ENCODE measurements at places on chromosomes 16 and 17. TPM values are rescaled to one million over a fixed set of nuclear protein-coding genes. Genes with fewer than 3 reads are reported as not detected.

ARHGAP44 gene
- total RNA-seq: 7.2 TPM

DNA sequence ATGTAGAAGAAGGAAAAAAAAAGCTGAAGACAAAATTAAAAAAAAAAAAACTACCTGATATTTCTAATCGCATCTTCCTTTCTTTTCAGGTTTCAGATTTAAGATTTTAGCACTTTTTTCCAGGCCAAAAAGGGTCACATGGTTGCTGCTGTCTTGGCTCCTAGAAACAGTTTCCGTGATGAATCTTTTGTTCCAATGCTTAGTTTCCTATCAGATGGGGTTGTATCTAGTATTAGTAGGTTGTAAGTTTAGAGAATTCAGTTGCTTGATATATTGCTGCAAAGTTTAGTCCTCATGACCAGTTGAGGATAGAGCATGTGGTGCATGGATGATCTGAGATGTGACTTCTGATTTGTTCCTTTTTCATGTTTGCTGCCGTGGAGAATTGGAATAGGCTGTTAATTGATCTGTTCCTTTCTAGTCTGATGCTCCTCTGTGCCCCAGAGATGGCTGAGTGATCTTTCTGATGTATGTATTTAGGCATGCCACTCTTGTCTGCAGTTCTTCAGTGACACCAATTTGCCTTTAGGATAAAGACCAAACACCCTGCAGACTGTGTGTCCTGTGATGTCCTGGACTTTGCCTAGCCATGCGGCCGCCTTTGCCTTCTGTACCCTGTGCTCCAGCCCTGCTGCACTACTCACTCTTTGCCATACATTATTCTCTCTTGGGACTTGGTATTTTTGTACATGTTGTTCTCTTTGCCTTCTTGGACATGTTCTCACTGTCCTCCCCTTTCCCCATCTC is 94.0 kb downstream of the MRTFB start:
- H3K36me3 ChIP-seq: no peaks in the 10 kb centered on the region
- H3K4me3 ChIP-seq: no peak overlapping the region
- no peak overlapping the region for H3K27ac ChIP-seq
- no peaks in the 10 kb centered on the region for H3K27me3 ChIP-seq
- peaks cover 15% of the 10 kb centered on the region for H3K4me1 ChIP-seq

AKAP10 gene
- 12.9 TPM for total RNA-seq

GRCh38 chr17:7224661-7225111 is 4.9 kb downstream of the ACADVL start:
- H3K4me1 ChIP-seq: peaks cover 63% of the 10 kb centered on the region
- peak overlapping the region; percentile 68 for H3K27ac ChIP-seq
- H3K27me3 ChIP-seq: no peaks in the 10 kb centered on the region
- no peak overlapping the region for H3K4me3 ChIP-seq

GRCh38 chr16:27843800-27844199 is 219.7 kb downstream of the GSG1L start:
- peaks cover 69% of the 10 kb centered on the region for H3K27me3 ChIP-seq
- H3K4me1 ChIP-seq: no peaks in the 10 kb centered on the region
- H3K27ac ChIP-seq: no peak overlapping the region
- no peak overlapping the region for H3K4me3 ChIP-seq
- DNase-seq: no peak

TSPOAP1 gene
- total RNA-seq: 12.8 TPM

CCL11 gene
- 3.8 TPM for total RNA-seq

CTRB1 gene
- not detected for total RNA-seq

PPP4C gene
- 32.2 TPM for total RNA-seq

GRCh38 chr17:69516911-69517310 is 102.4 kb downstream of the MAP2K6 start:
- no peak overlapping the region for H3K27ac ChIP-seq
- no peaks in the 10 kb centered on the region for H3K4me1 ChIP-seq
- no peak overlapping the region for H3K4me3 ChIP-seq
- DNase-seq: no peak

ZNF205 gene
- 8.0 TPM for total RNA-seq

- no peak overlapping the region for H3K4me3 ChIP-seq
- peaks cover 3% of the 10 kb centered on the region for H3K4me1 ChIP-seq
- H3K36me3 ChIP-seq: no peaks in the 10 kb centered on the region
- no peaks in the 10 kb centered on the region for H3K27me3 ChIP-seq
- no peak overlapping the region for H3K27ac ChIP-seq
- DNase-seq: no peak
These were observed 378.8 kb upstream of the TNRC6C start for GRCh38 chr17:77579682-77580081.

- DNase-seq: peak; percentile 61
- peak overlapping the region; percentile 87 for H3K27ac ChIP-seq
- no peak overlapping the region for H3K4me3 ChIP-seq
- H3K36me3 ChIP-seq: no peaks in the 10 kb centered on the region
These were observed 11.1 kb downstream of the NLRC5 start for GRCh38 chr16:57000271-57001025.

DNA sequence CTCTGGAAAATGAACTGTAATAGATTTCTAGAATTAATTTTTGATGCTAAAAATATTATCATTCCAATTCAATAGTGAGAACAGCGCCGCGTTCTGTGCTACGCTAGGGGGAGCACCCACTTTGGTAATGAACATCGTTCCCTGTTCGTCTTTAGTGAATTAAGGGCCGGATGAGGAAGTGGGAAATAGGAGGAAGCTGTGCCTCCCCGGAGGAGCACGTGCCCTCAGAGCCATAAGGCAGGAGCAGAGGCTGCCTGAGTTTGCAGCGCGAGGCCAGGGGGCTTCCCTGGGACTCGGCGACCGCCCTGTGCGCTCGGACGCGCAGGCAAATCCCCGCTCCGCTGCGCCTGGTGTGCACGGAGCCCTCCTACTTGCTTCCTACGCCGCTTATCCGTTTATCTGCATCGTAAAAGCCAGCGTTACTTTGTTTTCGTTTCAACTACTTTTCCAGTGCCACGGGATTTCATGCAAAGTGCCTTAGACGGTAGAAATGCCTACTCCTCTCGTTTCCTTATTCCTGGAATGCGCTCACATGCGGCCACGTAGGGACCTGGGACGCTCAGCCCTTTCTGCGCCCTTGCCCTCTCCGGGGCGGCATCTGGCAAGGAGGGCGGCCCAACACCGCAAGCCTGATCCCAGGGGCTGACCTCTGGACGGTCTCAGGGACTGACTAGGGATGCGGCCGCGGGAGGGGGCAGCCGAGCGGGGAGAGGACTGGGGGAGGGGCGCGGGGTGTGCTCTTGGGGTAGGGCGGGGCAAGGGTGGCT is 76.4 kb downstream of the KCNJ12 start:
- DNase-seq: peak; percentile 49
- H3K27ac ChIP-seq: peak overlapping the region; percentile 44
- H3K27me3 ChIP-seq: no peaks in the 10 kb centered on the region
- no peaks in the 10 kb centered on the region for H3K36me3 ChIP-seq
- peak overlapping the region; percentile 65 for H3K4me3 ChIP-seq
- peaks cover 21% of the 10 kb centered on the region for H3K4me1 ChIP-seq

GRCh38 chr16:89361751-89362539 is 128.4 kb downstream of the ANKRD11 start:
- no peaks in the 10 kb centered on the region for H3K27me3 ChIP-seq
- H3K27ac ChIP-seq: peak overlapping the region; percentile 36
- no peaks in the 10 kb centered on the region for H3K36me3 ChIP-seq
- DNase-seq: no peak
- H3K4me1 ChIP-seq: peaks cover 92% of the 10 kb centered on the region

GLOD4 gene
- 26.5 TPM for total RNA-seq

DNA sequence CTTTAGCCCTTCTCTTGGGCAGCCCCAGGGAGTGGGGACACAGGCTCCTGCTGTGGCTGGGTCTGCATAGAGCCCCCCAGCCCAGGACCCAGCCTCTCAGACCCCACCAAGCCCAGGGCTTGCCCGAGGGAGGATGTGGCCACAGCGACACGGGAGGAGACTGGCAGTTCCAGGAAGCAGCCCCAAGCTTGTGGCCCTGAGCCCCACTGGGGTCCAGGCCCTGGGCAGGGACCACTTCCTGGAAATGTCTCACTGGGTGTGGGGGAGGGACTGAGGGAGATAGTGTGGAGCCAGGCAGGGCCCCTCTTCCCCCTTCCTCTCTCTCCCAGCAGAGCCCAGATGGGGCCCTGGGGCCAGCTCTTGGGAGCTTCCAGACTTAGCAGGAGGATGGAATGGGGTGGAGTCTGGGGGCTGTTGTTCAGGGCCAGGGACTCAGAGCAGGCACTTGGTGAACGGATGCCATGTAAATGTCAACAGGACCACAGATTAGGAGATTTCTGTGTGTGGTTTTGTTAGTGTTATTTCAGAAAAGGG is 35.3 kb downstream of the ADGRG5 start:
- H3K4me1 ChIP-seq: peaks cover 3% of the 10 kb centered on the region
- DNase-seq: no peak
- H3K36me3 ChIP-seq: no peaks in the 10 kb centered on the region
- no peak overlapping the region for H3K4me3 ChIP-seq

- H3K4me3 ChIP-seq: no peak overlapping the region
- H3K4me1 ChIP-seq: peaks cover 30% of the 10 kb centered on the region
- H3K27me3 ChIP-seq: peaks cover 25% of the 10 kb centered on the region
- H3K36me3 ChIP-seq: no peaks in the 10 kb centered on the region
- no peak overlapping the region for H3K27ac ChIP-seq
These were observed 11.6 kb downstream of the ADAM11 start for GRCh38 chr17:44770166-44770925.

CTRB2 gene
- total RNA-seq: not detected

DNA sequence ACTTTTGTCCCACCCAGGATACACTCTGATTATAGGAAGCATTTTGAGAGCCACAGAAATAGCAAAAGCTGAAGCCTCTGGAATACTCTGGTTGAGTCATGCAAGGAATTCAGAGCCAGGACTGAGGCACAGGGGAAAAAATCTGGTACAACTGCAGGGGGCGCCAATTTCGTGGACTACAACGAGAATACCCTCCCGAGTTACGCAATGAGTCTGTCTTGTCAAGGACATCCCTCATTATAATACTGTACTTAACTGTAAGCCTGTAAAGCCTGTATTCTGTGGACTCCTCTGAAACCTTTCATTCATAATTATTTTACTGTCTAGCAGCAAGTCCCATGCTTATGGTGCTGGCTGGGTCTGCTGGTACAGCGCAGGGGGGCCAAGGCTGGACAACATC is 7.8 kb downstream of the HOXB1 start:
- H3K4me3 ChIP-seq: no peak overlapping the region
- H3K27ac ChIP-seq: no peak overlapping the region
- H3K4me1 ChIP-seq: peaks cover 6% of the 10 kb centered on the region
- H3K27me3 ChIP-seq: peaks cover 99% of the 10 kb centered on the region

HYDIN gene
- total RNA-seq: 1.6 TPM

C17orf100 gene
- 0.69 TPM for total RNA-seq

DNA sequence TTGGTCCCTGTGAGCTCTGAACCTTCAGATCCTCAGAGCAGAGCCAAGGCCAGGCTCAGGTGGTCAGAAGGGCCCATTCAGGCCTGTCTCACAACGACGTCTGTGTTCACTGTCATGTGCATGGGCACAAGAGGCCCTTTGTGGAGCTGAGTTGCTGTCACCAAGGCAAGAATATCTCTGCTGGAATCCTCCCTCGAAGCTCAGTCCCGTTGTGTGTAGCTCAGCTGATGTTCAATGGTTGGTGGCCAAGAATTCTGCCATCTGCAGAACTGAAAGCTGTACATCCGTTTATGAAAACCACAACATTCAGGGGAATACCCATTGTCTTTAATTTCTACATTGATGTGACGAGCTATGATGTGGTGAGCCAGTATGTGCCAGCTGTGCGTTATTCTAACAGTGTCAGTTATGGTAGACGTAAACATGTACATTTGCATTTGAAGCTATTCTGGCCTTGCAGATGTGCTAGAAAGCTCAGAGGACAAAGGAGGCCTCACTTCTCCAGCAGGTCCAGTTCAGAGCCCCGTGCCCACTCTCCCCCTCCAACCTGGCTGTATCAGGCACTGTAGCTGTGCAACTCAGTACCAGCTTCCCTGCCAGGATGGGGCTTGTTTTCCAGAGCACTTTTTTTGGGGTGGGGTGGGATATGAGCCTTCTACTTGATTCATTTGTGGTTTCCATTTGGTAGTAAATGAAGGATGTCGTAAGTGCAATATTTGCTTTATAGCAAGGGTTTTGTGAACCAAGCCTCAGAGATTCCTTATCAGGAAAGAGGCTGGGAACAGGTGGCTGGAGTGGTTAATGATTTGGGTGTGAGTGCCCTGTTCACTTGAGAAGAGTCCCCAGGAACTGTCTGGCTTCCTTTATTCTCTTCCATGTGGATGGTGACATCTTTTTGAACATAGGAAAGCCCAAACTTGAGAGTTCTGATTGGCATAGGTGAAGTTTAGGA is 56.1 kb downstream of the B9D1 start:
- H3K4me3 ChIP-seq: no peak overlapping the region
- no peak for DNase-seq
- no peaks in the 10 kb centered on the region for H3K27me3 ChIP-seq
- H3K27ac ChIP-seq: peak overlapping the region; percentile 70
- peaks cover 89% of the 10 kb centered on the region for H3K4me1 ChIP-seq
- peaks cover 12% of the 10 kb centered on the region for H3K36me3 ChIP-seq

GRCh38 chr17:49359990-49360795 is 1.9 kb downstream of the ZNF652 start:
- peaks cover 49% of the 10 kb centered on the region for H3K4me1 ChIP-seq
- DNase-seq: no peak
- peak overlapping the region; percentile 96 for H3K4me3 ChIP-seq
- H3K27me3 ChIP-seq: no peaks in the 10 kb centered on the region

PALB2 gene
- 4.2 TPM for total RNA-seq

DNA sequence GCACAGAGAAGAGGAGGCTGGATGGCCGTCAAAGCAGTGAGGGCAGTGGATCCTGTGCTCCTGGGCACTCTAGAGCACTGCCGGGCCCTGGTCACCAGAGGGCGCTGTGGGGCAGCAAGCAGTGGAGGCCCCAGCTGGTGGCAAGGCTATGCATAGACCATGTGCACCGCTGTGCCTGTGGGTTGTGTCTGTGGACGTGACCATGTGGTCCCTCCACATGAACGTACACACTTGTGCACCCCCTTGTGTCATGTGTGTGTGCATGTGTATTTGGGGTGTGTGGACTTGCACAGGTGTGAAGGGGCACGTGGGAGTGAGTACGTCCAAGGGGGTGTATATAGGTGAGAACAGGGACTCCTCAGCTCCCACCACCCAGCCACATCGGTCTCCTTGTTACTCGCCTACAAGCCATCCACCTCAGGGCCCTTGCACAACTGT is 4.4 kb upstream of the MAP2K3 start:
- H3K27me3 ChIP-seq: no peaks in the 10 kb centered on the region
- DNase-seq: peak; percentile 84
- H3K4me1 ChIP-seq: peaks cover 52% of the 10 kb centered on the region
- no peaks in the 10 kb centered on the region for H3K36me3 ChIP-seq
- H3K4me3 ChIP-seq: no peak overlapping the region
- no peak overlapping the region for H3K27ac ChIP-seq

- peaks cover 52% of the 10 kb centered on the region for H3K36me3 ChIP-seq
- no peak overlapping the region for H3K27ac ChIP-seq
- no peak overlapping the region for H3K4me3 ChIP-seq
- no peaks in the 10 kb centered on the region for H3K27me3 ChIP-seq
- DNase-seq: no peak
These were observed 65.8 kb upstream of the CHMP6 start for GRCh38 chr17:80925688-80926335.
